Activated T-cell treated with anti-CD3 and anti-CD28 coated beads, Interleukin-2, amount 50 U/mL, for 72 hours (primary cell): ENCODE measurements at places on chromosomes 2 and 18. TPM values are rescaled to one million over a fixed set of nuclear protein-coding genes. Genes with fewer than 3 reads are reported as not detected.

DNA sequence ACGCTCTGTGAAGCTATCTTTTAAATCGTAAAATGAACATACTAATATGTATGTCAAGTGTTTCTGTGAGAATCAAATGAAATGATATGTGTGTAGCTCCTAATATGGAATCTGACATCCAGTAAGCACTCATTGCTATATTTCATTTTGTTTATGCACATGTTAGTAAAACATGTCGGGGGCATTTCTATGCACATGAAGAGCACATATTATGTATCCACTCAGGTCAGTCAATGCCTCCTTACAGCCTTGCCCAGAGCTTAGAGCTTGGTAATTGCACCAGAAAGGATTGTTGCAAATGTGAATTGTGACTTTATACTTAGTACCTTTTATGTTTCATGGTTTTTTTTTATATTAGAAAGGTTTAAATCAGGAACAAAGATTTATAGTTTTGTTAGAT, 463.7 kb upstream of the HNMT start:
- DNase-seq: no peak
- H3K27me3 ChIP-seq: no peaks in the 10 kb centered on the region
- no peaks in the 10 kb centered on the region for H3K4me1 ChIP-seq
- no peaks in the 10 kb centered on the region for H3K36me3 ChIP-seq

GRCh38 chr2:97951155-97951680, 44.5 kb downstream of the TMEM131 start:
- no peaks in the 10 kb centered on the region for H3K27me3 ChIP-seq
- H3K27ac ChIP-seq: no peak overlapping the region
- peak overlapping the region; percentile 32 for H3K4me3 ChIP-seq

DNA sequence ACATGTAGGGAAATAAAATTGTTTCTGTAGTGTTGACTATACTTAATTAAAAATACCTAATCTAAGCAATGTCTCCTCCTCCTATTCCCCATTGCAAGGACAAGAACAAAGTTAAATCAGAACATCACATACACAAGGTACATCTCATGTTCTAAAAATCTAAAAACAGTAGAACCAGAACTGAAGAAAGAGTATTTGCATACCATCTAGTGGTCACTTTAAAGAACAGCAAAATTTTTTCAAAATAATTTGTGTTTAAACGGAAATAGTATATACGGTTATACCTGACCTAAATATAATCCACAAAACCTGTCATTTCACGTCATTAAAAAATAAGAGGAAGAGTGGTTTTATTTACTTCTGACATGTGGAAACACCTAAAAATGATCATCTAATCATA, 294.3 kb upstream of the KCNH7 start:
- no peak overlapping the region for H3K4me3 ChIP-seq
- no peaks in the 10 kb centered on the region for H3K36me3 ChIP-seq
- no peaks in the 10 kb centered on the region for H3K27me3 ChIP-seq
- no peak overlapping the region for H3K27ac ChIP-seq

- no peak overlapping the region for H3K27ac ChIP-seq
- DNase-seq: no peak
- peaks cover 20% of the 10 kb centered on the region for H3K36me3 ChIP-seq
- no peaks in the 10 kb centered on the region for H3K4me1 ChIP-seq
- H3K4me3 ChIP-seq: no peak overlapping the region
Measured at GRCh38 chr2:165891943-165892342, 61.6 kb downstream of the TTC21B start.

DNA sequence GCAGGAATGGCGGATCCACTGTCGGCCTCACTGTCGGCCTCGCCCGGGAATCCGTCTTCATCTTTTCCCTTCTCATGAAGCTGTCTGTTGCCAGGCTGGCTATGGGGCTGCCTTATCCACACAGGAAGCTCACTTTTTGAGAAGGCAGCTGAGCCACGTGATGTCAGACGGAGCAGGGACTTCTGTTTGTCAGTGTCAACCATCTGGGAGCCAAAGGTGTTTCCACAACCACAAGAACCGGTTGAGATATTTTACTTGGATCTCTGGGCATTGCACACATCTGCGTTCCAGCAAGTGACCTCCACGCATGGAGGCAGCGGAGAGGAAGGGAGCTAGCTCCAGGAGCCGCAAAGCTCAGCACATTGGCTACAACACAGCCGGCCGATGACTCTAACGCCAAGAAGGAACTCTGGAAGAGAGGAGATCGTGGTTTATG, 27.4 kb upstream of the TAF1B start:
- H3K36me3 ChIP-seq: no peaks in the 10 kb centered on the region
- H3K27ac ChIP-seq: peak overlapping the region; percentile 31
- H3K27me3 ChIP-seq: peaks cover 7% of the 10 kb centered on the region

GRCh38 chr2:31251018-31251417, 17.1 kb downstream of the EHD3 start:
- H3K36me3 ChIP-seq: no peaks in the 10 kb centered on the region
- H3K4me3 ChIP-seq: no peak overlapping the region
- no peaks in the 10 kb centered on the region for H3K4me1 ChIP-seq
- no peak overlapping the region for H3K27ac ChIP-seq
- no peak for DNase-seq

GRCh38 chr2:107570876-107571275, 255.8 kb upstream of the RGPD4 start:
- DNase-seq: no peak
- H3K36me3 ChIP-seq: no peaks in the 10 kb centered on the region
- H3K27ac ChIP-seq: no peak overlapping the region

- peaks cover 83% of the 10 kb centered on the region for H3K4me1 ChIP-seq
- H3K27me3 ChIP-seq: no peaks in the 10 kb centered on the region
- DNase-seq: no peak
- H3K4me3 ChIP-seq: peak overlapping the region; percentile 59
- peaks cover 7% of the 10 kb centered on the region for H3K36me3 ChIP-seq
Measured at GRCh38 chr2:196989496-196989895, 63.0 kb upstream of the PGAP1 start.

DNA sequence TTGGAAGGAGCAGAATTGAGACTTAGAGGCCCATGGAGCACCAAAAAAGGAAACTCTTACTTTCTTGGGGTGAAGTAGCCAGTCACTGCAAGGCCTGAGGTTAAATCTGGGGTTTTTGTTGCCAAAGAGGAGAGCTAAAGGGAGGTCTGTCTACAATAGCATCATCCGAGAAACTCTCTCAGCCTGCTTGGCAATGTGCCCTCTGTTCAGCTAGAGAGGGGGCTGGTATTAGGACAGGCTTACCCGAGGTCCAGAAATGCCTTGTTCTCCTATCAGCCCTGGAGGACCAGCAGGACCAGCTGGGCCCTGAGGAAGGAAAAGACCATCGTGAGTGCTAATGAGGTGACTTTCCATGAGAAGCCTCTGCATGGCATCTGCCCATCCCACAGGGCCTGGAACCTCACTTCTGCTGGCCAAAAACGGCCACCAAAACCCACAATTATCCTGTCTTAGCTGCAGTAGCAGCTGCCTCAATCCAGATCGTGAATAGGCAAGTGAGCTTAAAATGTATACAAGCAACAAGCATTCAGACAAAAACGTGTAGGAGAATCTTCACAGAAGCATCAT, 61.6 kb downstream of the COL6A3 start:
- no peaks in the 10 kb centered on the region for H3K36me3 ChIP-seq
- no peak for DNase-seq
- no peaks in the 10 kb centered on the region for H3K27me3 ChIP-seq
- H3K27ac ChIP-seq: no peak overlapping the region
- no peaks in the 10 kb centered on the region for H3K4me1 ChIP-seq

DNA sequence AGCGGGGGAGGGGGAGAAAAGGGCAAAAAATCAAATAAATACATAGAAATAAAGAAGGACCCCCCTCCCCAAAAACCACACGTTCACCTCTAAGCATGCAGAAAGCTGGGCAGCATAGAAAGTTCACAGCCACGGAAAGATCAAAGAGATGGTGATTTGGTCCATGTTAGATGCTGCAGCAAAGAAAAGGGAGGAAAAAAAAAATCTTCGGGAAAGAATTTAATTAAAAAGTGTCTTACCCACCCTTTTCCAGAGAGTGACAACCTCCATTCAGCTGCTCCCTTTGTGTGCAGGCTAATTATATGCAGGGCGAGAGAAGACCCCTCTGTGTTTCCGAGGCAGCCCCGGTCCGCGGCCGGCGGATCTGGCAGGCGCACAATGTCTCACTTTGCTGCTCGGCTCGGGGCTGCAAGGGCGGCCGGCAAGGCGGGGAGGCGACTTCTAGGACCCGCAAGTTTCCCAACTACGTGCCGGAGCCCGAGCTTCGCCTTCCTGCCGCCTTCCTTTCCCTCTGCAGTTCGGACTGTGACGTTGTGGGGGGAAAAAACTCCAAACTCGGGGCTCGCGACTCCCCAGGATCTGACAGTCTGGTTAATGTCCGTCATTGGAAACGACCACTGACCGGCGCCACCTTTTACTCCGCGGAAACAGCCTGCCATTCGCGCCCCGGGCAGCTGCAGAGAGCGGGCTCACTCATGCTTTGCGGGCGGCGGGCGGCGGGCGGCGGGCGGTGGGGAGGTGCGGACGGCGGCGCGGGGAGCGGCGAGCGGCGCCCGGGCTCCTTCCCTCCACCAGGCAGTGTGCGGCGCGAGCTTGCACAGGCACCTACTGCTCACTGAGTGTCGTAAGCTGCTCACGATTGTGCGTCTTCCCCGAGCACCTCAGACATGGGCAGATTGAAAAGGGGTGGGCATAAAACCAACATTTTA, at the start of gene LRRTM1:
Gene LRRTM1, minus strand, starts transcription at position 844 of the 929 bp plus-strand sequence. CDS start 933 bp downstream, outside the sequence.
- H3K36me3 ChIP-seq: peaks cover 4% of the 10 kb centered on the region
- no peak within 1 kb of the TSS for H3K27ac ChIP-seq
- H3K4me1 ChIP-seq: no peaks in the 10 kb centered on the region
- H3K4me3 ChIP-seq: no peak within 1 kb of the TSS
- peaks cover 44% of the 10 kb centered on the region for H3K27me3 ChIP-seq

The RAB17 gene
- total RNA-seq: not detected
